ENCODE measurements at places on chromosomes 6 and 20.
A peak's percentile ranks its signal among the peaks of the same experiment; 100 is the strongest.

DNA sequence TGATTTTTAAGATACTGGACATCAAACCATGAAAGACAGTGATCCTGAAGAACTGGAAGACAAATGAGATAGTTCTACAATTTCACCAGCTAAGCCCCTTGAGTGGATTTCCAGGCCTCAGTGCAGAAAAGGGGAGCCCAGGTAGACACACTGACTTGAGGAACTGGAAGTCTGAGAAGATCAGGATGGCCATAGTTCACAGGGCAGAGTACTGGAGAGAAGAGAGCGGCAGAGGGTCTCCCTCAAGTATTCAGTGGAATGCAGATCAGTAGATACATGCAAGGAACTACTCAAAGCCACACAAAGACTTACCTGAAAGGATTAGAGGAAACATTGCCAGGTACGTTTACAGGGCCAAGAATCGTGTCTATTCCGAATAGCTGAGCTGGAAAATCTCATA, 224.3 kb downstream of the LRFN2 start:
- no peak for DNase-seq

GRCh38 chr20:61846074-61846473, 219.6 kb downstream of the TAF4 start:
- DNase-seq = no peak

DNA sequence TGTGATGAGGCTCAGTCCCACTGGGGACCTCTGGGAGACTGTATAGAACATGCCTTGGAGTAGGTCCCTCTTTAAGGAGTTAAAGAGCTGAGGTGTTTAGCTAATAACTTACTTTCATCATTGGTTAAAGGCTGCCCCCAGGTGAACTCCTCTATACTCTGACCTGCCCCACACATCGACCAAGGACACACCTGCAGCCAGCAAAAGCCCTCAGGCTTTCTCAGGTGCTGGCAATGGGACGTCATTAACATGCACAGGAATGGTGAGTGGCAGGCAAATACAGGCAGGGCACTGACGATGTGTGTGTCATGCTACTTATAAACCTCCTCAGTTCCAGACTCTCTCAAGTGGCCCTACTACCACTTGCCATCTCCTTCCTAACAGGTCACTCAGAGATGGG, 366.4 kb downstream of the KIF16B start:
- peak; percentile 36 for DNase-seq

DNA sequence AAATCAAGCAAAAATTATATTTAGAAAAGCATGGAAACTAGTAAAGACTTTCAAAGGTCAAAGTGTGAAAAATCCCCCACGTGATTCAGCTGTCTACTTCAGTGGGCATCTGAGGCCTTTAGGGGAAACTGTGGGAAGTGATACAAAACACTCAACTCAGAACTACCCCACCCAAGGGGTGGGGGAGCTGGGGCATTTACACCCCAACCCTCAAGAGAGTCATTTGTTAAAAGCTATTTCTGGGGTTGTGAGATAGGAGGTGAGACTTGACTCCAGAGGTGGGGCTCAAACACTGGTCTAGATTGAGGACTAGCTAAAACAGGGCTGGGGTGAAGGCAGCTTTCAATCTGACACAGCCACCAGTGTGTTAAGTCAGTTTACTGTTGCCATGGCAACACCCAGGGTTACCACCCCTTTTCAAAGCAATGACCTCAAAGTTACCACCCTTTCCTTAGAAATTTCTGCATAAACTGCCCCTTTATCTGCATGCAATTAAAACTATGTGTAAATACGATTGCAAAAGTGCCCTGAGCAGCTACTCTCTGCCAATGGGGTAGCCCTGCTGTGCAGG, 9.9 kb upstream of the GTSF1L start:
- DNase-seq = no peak

GRCh38 chr20:41983159-41983558, 365.0 kb upstream of the CHD6 start:
- DNase-seq = no peak

- no peak for DNase-seq
Measured at GRCh38 chr6:25337431-25337830, 58.3 kb downstream of the CARMIL1 start.

DNA sequence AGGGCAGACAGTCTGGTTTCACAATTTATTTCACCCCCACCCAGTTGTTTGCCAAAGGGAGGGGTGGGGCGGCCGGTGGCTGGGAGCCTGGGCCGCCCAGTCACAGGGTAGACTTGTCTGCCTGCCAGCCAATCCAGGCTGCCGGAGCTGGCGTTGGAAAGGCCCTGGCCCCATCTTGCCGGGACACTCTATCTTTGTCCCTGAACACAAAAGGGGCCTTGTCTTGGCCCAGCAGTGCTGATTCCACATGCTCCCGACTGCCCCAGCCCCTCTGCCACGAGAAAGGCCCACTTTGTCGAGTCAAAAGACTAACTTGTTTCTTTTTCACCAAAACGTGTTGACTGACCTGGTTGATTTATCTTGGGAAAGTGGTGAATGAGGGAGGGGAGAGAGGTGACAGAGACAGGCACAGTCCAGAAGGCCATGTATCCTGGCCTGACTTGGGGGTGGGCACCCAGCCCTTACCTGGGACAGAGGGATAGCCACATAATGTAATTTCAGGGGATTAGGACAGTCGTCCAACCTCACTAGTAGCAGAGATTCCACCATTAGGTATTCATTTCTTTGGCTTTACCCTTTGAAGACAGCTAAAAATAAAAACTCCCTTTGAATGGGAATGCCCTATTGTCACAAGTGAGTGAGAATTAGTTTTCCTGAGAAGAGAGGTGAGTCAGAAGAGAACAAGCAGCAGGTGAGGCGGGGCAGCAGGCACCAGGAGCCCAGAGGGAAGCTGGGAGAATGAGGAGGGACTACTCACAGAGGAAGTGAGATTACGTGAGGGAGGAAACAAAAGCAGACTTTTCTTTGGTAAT, 67.0 kb upstream of the SIRPA start:
- DNase-seq = peak; percentile 97

DNA sequence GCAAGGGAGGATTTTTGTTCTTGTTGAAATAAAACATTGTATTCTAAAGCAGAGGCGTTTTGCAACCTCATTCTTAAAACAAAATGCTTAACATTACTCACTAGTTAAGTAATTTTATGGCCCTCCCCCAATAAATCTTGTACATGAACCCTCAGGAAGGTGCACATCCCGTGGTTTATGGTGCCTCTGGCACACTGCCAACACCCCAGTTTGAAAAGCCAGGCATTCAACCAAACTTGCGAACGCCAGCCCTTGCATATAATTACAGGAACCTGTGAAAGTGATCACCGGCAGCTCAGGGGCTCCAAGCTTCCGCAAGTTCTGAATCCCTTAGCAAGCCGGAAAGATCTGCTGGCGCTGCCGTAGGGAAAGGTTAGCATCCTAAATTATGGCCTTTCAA, 1109.0 kb upstream of the FLRT3 start:
- peak; percentile 47 for DNase-seq

DNA sequence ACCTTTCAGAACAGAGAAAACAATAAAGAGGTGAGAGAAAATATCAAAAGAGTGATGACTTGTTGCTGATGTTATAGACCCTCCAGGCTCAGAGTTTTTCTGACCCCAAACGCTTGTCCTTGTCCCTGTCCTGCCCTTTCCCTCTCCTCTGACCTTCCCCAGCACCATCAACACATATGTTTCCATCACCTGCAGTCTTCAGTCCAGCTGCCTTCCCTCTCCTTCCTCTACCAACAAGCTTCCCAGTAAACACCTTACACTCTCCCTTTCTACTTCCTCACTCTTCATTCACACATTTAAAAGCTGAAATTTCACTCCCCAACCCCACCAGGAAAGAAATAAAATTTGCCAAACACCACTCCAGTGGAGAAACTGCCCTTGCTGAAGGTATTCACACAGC, 25.4 kb upstream of the AFDN start:
- DNase-seq = no peak

- DNase-seq = no peak
Measured at GRCh38 chr6:130136798-130137197, 86.0 kb downstream of the SAMD3 start.

DNA sequence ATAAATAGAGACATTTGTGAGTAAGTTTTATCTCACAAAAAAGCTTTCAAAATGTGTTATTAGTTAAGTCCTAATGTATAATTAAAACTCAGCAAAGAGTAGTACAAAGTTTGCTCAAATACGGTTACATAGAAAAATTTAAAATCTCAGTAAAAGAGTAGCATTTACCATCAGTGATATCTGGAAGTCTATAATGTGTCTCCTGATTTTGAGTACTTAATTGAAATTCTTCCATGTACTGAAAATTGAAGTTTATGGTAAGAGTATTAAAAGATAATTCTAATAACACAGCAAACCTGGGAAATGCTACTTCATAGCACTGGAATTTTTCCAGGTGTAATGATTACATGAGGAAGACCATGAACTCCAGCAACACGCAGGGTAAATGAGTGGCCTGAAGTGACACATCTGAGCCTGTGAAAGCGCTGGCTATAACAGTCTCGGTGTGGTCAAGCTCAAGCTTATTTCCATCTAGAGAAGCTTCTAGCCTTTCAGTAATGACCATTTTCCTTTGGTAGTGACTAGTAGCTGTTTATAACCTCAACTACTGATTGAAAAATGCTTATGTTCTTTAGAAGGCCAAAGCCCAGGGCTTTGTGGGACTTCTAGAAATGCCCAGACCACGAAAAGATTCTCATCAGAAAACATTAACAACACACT, 203.2 kb downstream of the ISM1 start:
- no peak for DNase-seq

DNA sequence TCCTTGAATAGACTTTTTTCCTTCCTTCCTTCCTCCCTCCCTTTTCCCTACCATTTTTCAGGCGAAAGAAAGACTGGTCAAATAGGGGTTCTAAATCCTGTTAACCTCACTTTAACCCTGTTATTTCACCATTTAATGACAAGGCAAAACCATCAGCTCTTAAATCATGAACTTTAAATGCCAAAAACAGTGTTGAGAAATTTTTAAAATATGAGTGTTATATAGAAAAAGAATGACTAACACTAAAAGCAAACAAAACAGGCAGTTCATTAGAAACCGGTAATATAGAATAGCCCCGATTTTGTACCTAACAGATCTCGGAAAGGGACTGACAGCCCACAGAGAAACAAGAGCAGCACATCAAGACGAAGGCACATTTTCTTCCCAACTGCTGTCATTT, 57.4 kb upstream of the CEP85L start:
- peak; percentile 66 for DNase-seq

GRCh38 chr6:167402195-167402686, 77.4 kb downstream of the TTLL2 start:
- no peak for DNase-seq

GRCh38 chr6:129546702-129547101, 163.3 kb downstream of the ARHGAP18 start:
- peak; percentile 33 for DNase-seq

GRCh38 chr6:30726506-30727413, 6.6 kb downstream of the TUBB start:
- DNase-seq = no peak

GRCh38 chr20:454951-455350, 7.4 kb downstream of the TBC1D20 start:
- DNase-seq = no peak

GRCh38 chr6:163944897-163945296, 530.4 kb downstream of the QKI start:
- DNase-seq = no peak

DNA sequence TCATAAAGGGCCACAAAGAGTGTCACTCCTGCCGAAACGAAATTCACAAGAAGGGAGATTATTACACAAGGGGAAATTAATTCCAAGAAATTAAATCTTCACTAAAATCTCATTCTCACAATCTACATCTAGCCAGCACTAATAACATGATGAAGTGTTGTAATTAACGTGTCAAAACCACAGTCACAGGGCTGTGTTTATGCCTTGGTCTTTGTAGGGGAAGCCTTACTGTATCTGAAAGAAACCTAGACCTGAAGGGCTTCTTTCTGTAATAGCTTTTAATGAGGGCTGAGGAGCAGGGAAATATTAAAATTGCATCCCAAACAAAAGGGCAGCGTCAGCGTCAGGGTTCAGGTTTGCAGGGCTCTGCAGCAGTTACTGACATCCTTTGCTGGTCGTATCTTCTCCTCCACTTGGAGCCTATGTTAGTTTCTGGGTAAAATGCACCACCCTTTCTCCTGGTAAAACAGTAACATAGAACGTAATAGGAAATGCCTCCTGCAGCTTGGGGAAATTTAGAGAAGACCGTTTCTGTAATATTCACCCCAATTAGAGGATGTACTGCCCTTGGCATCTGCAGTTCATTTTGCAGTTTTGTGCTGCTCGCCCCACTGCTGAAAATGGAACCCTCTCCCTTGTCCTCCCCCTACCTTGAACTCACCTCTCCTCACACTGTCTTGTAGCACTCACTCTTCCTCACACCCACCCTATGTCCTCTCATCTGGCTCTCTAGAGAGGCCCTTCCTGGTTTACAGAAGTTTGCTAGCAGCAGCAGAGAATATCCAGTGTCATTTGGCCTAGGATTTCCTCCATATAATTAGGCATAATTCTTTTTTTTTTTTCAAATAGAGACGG, 109.0 kb upstream of the TRAF3IP2 start:
- DNase-seq = no peak

DNA sequence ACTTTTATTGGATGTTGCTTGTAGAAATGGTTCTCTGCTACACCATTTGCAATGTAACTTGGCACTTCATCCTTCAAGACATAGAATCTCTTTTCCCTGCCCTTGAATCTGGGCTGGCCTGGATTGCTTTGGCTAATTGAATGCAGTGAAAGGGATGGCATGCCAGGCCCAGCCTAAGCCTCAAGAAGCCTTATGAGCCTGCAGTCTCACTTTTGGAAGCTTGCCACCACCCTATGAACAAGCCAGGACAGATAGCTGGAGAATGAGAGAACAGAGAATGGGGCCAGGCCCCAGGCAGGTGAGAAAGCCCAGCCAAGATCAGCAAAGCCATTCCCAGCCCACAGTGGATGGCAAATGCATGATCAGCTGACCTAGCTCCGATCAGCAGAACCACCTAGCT, 350.7 kb upstream of the RNF24 start:
- peak; percentile 85 for DNase-seq

GRCh38 chr20:22093122-22093521, 387.7 kb downstream of the PAX1 start:
- no peak for DNase-seq

DNA sequence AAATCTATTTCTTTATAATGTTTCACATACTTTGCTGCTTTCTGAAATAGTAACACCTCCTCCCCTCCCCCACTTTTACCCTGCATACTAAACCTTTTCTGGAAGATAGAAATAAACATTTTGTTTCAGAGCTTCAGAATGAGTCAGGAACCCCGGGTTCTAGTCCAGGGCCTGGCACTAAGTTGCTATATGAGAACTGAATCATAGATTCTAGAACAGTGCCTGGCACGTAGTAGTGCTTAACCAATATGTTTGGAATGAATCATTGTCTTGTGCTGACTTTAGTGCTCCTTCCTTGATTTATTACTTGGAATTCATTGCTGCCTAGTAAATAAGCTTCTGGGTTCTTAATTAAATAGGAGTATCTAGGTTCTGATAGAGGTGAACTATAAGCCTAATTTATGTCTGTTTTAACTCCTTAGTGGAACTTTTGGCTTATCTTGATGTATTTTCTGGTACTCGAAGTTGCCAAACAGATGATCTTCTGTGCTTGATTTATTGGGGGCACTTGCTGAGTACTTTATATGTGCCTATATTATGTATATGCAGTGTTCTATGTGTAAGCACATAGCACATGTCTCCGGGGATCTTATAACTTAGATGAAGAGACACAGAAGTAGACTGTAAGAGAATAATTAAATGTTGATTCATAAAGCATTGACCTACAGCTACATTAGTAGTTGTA, 18.6 kb downstream of the TAB2 start:
- DNase-seq = peak; percentile 86

All from epithelial cell of esophagus (primary cell).